Fibroblast of villous mesenchyme (primary cell): ENCODE measurements at places on chromosomes 11 and 22. TPM values are rescaled to one million over a fixed set of nuclear protein-coding genes. Genes with fewer than 3 reads are reported as not detected.

DNA sequence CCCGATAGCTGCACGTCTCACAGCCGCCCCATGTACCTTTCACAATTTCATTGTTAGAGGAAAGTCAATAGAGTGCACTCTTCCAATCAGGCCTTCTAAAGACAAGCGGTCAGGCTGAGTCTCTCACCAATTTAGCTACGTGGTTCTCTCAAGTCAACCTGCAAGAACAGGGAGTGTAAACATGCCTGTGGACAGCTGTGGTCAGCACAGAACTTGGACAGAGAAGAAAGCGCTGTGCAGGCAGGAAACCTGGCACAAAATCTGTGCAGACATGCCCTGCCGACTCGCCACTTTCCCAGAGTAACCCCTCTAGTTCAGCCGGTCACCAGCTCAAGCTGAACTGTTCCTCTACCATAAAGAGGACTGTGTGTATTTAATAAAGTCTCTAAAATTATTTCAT, 39.5 kb downstream of the CHKA start:
- no peak for DNase-seq

GRCh38 chr11:19938169-19938856, 222.0 kb downstream of the DBX1 start:
- DNase-seq = peak; percentile 50

DNA sequence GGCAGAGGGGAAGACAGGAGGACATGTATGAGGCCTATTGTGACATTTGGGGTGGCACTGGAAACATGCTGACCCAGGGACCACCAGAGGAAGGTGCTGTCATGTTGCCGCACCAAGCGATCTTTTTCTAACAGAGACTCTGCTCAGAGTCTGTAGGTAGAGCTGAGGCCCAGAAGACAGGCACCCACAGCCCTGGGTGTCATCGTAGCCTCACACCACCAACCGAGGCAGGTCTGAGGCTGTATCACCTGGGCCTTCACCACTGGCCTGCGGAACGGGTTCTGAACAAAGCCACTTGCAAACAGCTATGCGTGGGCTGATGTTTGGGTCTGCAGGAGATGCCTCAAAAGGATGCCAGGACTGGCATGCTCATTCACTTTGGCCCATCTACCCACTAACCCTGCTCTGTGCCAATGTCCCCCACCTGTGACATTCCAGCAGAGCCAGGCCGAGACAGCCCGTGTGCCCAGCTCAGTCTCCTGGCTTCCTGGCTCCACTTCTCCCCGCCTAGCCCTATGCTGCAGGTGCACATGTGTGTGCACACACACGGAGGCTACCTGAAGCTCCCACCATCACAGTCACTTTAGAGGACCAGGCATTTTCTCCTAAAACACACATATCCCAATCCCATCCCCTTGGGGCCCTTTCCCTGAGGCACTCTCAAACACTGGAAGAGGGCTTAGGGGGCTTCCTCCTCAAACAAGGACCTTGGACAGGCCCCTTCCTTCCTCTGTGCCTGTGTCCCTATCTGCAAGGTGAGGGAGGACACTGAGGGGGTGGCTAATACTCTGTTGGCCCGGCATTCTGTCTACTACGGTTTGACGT, 3.6 kb downstream of the TRIM29 start:
- no peak for DNase-seq

- DNase-seq = no peak
Observed at GRCh38 chr22:43860831-43861230, 1.5 kb downstream of the SULT4A1 start.

STK33 gene
- total RNA-seq = 2.9 and 5.6 TPM in 2 replicates
